ENCODE measurements at places on chromosomes 4 and X.
A peak's percentile ranks its signal among the peaks of the same experiment; 100 is the strongest.

DNA sequence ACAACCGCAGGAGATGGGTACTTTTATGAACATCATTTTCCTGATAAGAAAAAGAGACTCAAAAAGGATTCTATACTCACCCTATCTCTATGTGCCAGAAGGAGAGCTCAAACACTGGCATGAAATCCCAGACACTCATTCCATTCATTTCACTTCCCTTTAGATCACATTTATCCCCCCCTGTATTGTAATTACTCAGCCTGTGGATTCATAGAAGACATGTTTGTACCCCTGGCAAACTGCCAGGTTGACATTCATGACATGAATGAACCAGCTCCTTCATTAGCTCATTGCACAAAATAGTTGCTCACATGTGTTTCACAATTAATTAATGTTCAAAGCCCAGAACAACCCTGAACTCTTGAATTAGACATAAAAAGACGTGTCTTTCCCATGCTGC is 4.9 kb downstream of the SMR3A start:
- no peak for DNase-seq

DNA sequence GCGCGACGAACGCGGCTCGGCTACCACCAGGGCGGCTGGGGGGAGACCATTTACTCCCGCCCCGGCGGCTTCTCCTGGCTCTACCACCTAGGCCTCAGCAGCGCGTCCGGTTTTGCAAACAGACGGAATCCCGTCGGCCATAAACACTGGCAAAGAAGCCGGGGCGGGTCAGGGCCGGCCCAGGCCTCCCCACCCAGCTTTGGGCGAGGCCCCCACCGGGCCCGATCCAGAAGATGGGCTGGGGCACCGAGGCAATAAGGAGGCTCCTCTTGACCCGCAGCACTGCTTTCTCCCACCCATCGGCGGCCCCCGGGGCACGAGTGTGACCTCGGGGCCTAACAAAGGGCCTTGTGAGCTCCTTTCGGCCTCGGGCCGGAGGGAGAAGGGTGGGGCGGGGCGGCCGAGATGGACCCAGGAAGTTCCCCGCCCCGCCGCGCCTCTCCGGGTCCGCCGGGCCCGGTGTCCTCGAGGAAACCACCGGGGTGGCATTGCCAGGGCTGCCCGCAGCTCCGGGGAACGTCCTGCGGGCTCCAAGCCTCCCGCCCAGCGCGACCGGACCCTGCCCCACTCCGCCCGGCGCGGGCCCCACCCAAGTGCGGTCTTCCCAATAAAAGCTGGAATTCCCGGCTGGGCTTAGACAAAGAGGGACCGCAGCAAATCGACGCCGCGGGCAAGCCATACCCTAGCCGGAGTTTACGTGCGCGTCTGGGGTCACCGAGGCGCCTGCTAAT is 5.9 kb downstream of the BCOR start:
- no peak for DNase-seq

- no peak for DNase-seq
Measured at GRCh38 chr4:174122705-174123104, 160.8 kb downstream of the FBXO8 start.

- no peak for DNase-seq
Measured at GRCh38 chrX:39577985-39578869, 519.5 kb downstream of the BCOR start.

- peak; percentile 42 for DNase-seq
Measured at GRCh38 chr4:139229534-139230039, 50.4 kb downstream of the MGARP start.

- DNase-seq: no peak
Measured at GRCh38 chr4:6665320-6665654, 24.8 kb downstream of the MRFAP1 start.

DNA sequence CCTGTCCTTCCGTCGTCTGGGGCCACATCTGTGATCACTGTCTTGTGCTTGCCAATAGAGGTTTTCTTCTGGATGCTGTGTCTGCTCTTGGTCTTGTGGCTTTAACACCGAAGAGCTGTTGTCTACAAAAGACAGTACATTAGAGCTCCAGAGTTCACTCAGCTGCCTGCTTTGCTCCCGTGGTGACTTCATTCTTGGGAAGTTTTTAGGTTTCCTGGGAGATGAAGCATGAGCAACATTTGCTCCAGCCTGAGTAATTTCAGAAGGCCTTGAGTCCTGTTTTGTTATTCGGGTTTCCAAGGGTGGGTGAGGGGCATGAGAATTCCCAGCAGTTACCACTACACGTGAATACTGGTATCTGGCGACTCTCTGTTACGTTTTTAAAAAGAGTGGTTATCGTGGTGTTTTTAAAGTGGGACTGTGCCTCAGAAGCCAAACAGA is 189.2 kb downstream of the SHROOM3 start:
- no peak for DNase-seq
